Kidney tubule cell (primary cell): ENCODE measurements at places on chromosomes 2 and 18.
A peak's percentile ranks its signal among the peaks of the same experiment; 100 is the strongest.

DNA sequence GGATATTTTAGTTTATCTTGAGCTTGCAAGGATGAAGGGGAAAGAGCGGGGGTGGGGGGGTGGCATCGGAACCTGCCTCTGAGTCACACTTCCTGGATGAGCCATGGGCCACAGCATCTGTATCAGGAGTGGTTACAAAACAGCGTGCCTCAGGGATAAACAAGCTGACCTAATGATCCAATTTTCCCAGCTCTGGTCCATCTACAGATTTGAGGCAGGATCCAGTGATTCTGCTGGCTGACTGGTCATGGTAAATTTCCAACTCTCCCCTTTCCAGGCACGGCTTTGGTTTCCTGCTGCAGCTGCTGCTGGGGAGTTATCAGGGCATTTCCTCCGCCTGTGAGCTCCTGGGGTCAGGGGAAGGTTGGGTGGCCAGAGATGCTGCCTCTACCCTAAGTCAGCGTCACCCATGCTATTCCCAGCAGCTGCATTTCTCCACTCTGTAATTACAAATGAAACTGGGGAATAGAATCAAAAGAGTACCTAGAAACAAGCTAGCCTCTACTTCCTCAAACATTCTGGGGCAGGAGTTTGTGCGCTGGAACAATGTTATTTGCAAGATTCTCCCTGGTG lies 4.7 kb upstream of the HPCAL1 start:
- DNase-seq = peak; percentile 76

GRCh38 chr18:48840491-48840877 lies 110.3 kb downstream of the SMAD7 start:
- DNase-seq = no peak

GRCh38 chr2:176876493-176877103 lies 336.0 kb upstream of the HNRNPA3 start:
- DNase-seq = no peak

DNA sequence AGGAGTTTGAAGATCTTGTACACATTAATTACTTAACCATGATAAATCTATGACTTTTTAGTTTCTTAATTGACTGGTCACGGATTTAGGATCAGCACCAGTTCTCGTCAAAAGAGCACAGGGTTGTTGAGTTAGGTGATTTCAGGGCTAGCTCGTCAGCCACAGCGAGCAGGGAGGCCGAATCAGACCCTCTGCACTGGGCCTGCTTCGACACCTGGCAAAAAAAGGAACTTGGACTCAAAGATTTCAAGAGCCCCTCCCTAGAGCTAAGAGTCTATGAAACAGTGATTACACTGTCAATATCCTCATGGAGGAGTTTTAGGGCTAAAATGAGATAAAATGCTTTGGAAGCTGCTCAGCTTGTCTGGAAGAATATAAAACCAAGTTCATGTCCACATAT lies 4.6 kb upstream of the SERTAD2 start:
- DNase-seq = no peak

DNA sequence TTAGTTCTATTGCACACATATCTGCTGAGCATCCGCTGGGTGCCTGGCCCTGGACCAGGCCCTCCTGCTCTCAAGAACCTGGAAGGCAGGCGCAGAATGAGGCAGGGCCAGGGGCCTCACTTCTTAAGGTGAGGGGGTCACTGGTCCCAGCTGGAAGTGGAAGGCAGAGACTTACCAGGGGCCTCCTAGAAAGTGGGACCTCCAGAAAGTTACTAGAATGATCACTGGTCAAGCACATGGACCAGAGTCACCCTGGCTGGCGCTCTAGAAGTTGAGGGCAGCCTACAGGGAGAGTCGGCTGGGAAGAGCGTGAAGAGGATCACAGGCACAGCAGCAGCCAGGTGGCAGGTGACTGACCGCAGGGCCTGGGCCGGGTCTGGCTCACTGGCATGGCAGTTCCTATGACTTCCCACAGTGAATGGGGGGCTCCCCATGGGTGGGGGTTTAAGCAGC lies 26.1 kb upstream of the MAL start:
- no peak for DNase-seq

GRCh38 chr2:226185616-226186211 lies 613.9 kb downstream of the IRS1 start:
- peak; percentile 36 for DNase-seq

- DNase-seq = no peak
Observed at GRCh38 chr2:148027822-148028221, 6.9 kb downstream of the MBD5 start.

DNA sequence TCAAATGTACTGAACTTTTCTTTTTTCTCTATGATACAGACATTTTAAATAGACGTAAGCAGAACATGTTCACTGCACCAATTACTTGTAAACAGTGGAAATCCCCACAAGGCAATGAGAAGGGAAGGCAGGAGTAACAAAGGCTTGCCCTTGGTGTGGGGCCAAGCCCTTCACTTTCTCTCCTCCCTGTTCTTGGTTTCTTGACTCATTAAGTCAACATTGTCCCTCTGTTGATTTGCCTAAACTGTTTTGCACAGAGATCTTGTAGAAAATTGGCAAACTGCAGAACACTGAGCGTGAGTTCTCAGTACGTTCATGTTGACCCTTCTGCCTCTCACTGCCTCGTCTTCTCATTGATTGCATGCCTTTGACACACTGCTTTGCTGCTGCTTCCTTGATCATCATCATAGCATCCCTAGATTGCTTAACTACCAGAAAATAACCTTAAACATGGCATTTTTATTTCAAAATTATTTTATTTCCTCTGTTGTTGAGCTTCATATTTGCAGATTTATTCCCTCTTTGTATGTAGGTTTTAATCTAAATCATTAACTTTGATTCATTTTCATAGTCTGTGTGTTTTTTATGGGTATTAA lies 257.7 kb downstream of the PTGR3 start:
- peak; percentile 83 for DNase-seq

DNA sequence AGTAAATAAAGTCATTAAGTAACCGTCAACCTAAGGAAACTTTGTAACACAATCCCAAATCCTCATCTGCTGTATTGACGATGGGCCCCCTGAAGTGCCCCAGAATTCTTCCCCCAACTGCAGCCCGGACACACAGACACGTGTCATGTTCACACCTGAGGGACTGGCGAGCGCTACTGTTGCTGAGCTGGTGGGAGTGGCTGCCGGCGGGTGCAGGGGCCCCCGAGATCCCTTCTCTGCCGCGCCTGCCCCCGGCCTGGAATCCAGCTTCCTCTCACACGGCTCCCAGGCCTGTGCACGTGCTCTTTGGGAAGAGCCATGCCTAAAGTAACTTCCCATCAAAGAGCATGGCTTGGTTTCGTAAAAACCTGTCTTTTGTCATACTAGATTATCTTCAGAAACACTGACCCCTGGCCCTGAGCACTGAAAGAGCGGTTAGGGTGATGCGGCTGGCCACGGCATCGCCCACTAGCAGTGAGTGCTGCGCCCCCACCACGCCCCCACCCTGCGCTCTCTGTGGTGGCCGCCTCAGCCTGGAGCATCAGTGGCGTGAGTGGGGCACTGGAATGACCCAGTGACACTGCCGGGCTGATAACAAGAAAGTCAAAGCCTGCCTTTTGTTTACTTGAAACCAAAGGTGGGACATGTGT lies 56.0 kb downstream of the ADI1 start:
- no peak for DNase-seq

GRCh38 chr2:15425712-15426111 lies 135.4 kb downstream of the NBAS start:
- DNase-seq = no peak

GRCh38 chr2:7609556-7609955 lies 692.3 kb downstream of the RNF144A start:
- DNase-seq = no peak

DNA sequence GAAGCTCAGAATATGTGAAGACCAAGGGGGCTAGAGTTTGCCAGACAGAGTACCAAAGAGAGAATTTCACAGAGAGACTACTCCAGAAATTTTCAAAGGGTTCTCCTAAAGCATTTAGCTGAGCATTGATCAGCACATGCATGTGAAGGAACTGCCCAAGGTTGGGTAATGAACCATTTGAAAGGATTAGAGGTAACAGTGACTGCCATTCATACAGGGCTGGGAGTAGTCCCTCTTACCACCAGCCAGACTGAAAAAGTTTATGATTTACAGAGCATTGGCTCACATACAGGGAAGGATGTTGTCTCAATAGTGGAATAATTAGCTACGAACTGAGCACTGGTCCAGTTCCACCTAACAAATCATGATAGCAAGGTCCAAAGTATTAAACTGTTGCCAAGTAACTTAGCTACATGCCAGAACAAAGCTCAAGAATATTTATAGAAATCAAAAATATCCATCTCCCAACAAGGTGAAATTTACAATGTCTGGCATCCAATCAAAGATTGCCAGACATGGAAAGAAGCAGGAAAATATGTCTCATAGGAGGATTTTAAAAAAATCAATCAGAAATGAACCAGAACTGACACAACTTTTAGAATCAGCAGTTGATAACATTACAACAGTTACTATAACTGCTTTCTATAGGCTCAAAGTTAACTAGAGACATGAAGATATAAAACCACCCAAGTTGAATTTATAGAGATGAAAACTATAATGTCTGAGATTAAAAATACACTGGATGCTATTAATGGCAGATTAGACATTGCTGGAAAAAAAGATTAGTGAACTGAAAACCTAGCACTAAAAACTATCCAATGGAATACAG lies 25.7 kb upstream of the RNF103 start:
- DNase-seq = peak; percentile 84

- no peak for DNase-seq
Observed at GRCh38 chr18:80170395-80171053, 61.5 kb downstream of the ADNP2 start.

GRCh38 chr2:127094509-127095366 lies 12.2 kb downstream of the BIN1 start:
- peak; percentile 61 for DNase-seq

- no peak for DNase-seq
Observed at GRCh38 chr2:3604991-3605961, 10.4 kb downstream of the COLEC11 start.

DNA sequence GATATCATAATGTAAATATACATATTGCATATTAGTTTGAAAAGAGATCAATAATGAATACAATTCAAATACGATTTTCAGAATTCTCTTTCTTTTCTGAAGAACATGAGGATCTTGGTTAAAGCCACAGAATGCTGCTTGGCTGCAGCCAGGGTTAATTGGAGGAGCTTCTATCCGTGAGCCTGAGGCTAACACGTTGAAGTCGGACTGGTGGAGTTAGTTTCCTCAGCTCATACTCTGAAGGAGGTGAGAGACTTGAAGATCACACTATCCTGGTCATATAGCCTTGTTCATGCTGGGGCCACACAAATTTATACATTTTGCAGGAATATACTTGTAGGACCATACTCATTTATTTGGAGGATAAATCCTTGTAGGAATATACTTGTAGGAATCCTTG lies 335.8 kb downstream of the TRIB2 start:
- DNase-seq = no peak

GRCh38 chr18:24536326-24536725 lies 75.9 kb downstream of the HRH4 start:
- DNase-seq = no peak

GRCh38 chr2:28319118-28320008 lies 73.3 kb upstream of the FOSL2 start:
- no peak for DNase-seq

- no peak for DNase-seq
Observed at GRCh38 chr2:120314690-120315366, 31.1 kb upstream of the INHBB start.

GRCh38 chr2:65436169-65436823 lies 3.9 kb upstream of the SPRED2 start:
- DNase-seq = peak; percentile 86

- no peak for DNase-seq
Observed at GRCh38 chr2:47815764-47816163, 32.8 kb downstream of the MSH6 start.

- no peak for DNase-seq
Observed at GRCh38 chr2:21944536-21944935, 820.8 kb downstream of the TDRD15 start.

DNA sequence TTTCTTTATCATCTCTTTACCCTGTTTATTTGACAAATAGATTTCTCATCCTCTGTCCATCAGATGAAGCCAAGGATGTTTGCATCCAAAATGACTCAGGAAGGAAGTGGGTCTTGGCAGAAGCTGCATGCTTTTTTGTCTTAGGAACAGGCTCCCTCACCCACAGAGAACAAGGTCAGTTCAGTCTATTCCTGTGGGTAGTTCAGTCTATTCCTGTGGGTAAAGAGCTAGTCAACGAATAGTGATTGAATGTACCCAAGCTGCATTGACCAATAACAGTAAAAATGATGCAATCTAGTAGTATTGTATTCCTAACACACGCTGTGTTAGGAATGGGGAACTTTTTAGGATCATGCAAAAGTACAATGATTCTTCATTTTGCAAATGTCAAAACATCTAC lies 290.8 kb upstream of the TANK start:
- peak; percentile 15 for DNase-seq

DNA sequence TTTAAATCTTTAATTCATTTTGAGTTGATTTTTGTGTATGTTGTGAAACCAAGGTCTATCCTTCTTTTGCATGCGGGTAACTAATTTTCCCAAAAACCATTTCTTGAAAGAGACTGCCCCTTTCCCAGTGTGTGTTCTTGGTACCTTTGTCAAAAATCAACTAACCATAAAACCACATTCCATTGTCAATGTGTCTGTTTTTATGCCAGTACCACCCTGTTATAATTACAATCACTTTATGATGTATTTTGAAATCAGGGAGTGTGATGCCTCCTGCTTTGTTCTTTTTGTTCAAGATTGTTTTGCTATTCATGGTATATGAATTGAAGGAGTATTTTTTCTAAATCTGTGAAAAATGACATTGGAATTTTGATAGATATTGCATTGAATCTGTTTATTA lies 689.6 kb downstream of the TSN start:
- no peak for DNase-seq

GRCh38 chr2:24731923-24732322 lies 61.3 kb downstream of the PTRHD1 start:
- DNase-seq = peak; percentile 10

DNA sequence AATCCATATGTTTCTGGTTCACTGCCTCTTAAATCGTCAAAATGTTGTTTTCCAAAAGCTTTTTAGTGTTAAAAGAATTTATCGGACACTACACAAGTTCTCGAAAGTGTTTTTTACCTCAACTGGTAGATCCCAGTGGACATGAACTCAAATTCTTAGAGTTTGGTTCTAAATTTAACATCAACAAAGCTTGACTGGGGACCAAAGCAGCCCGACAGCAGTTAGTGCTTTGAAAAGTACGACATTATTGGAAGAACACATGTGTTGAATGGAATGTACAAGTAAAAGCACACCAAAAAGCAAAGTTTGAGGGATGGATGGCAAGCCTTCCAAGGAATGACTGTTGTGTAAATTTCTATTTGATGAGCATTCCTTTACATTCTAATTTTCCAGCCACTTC lies 803.9 kb upstream of the POU3F3 start:
- DNase-seq = no peak

- no peak for DNase-seq
Observed at GRCh38 chr2:236819275-236820002, 249.8 kb downstream of the ACKR3 start.

DNA sequence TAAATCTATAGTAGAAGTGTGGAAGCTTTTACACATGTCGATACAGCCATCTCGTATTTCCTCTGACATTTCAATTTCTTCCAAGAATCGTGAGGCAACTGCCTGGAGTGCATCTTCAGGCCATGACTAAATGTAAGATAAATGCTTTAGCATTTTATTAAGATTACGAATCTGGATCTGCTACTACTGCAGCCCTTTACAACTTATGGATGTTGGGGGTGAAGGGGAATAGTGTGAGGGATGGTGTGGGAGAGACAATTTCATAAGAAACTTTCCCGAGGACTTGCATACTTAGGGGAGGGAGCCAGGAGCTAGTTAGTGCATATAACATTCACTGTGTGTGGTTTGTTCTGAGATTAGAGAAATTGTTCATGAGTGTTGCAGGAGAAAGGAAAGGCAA lies 204.8 kb downstream of the SLC39A10 start:
- DNase-seq = no peak

GRCh38 chr2:155223781-155224406 lies 525.4 kb downstream of the KCNJ3 start:
- DNase-seq = peak; percentile 33
